ENCODE measurements at places on chromosomes 4 and X. TPM values are rescaled to one million over a fixed set of nuclear protein-coding genes. Genes with fewer than 3 reads are reported as not detected.

GLRA2 gene
- total RNA-seq: not detected

SSX4 gene
- not detected for total RNA-seq

CLDN22 gene
- under 0.01 TPM for total RNA-seq

RAB41 gene
- not detected for total RNA-seq

HSFX1 gene
- total RNA-seq: 1.3 TPM

NAA11 gene
- not detected for total RNA-seq

TSPAN7 gene
- total RNA-seq: not detected

PNMA3 gene
- total RNA-seq: 0.12 TPM

S100G gene
- total RNA-seq: not detected

GC gene
- total RNA-seq: not detected

MAGEA12 gene
- total RNA-seq: not detected

MAGEB3 gene
- not detected for total RNA-seq

GPC4 gene
- total RNA-seq: 0.73 TPM

C4orf36 gene
- total RNA-seq: 1.5 TPM

TMEM271 gene
- not detected for total RNA-seq

SHROOM2 gene
- 1.3 TPM for total RNA-seq

ELK1 gene
- 35.0 TPM for total RNA-seq

ACSL4 gene
- total RNA-seq: 125 TPM

TEX11 gene
- total RNA-seq: not detected

ADH1A gene
- not detected for total RNA-seq

All from hair follicle dermal papilla cell (primary cell).